ENCODE measurements at places on chromosomes 5 and 9.

DNA sequence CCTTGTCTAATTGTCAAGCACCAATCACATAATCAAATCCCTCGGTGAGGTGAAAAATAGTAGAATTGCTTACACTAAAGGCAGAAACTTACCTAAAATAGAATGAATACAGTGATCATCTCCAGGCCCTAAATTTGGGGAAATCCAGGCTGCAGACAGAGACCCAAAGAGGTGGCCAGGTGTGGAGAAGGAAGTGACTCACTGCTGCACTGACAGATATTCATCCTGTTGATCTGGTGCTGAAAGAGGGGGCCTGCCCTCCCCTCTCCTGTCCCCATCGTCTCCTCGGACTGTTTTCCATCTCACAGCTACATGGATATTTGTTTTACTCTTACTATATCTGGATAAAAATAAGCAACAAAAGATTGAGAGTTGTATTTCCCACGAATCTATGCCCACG, 15.9 kb downstream of the OR2Y1 start:
- no peak for DNase-seq

- no peak for DNase-seq
Observed at GRCh38 chr5:109907189-109907588, 217.5 kb downstream of the MAN2A1 start.

DNA sequence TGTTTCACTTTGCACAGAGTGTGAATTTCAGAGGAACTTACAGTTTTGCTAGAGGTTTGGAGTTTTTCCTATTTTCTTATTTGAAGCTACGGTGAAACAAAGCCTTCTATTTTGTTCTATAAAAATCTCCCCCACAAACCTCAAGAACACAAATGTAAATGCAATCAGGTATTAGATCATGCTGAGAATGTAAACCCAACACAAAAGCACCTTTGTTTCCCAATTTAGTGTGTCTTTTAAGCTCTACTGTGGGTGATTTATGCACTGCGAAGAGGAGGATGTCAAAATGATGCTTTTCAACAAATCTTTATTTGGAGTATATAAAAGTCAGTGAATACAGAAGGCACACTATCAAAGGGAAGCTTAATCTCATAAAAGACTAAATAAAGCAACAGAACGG, 4.3 kb upstream of the DRD1 start:
- no peak for DNase-seq

DNA sequence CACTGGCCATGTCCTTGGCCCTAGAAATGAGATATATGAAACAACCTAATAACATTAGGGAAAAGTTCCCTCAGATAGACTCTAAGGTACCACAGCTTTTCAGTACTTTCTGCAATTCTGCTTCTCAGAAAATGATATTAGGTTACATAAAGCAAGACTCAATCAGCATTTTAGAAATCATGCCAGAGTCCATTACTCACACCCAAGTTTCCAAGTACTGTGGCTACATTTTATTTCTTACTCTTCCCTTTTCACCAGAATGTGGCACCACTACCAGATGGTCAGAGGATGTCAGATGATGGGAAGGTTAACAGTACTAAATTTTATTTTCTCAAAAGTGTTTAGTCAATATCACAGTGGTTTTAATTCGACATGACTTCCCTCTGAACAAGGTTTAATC, 217.2 kb downstream of the MLLT3 start:
- DNase-seq = no peak

DNA sequence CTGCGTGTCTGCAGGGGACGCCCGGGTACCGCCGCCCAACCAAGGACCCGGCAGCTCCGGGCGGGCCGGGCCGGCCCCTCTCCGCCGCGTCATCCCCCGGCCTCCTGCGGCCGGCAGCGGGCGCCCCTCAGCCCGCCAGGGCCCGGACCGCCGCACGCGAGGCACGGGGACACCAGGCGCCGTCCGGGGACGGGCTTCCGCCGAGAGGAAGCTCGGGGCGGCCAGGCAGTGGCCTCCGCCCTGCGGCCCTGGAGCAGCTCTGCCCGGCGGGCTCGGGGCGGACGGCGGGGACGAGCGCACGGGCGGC, 373 bp downstream of the FBXW5 start:
- no peak for DNase-seq
